Activated naive CD4-positive, alpha-beta T cell treated with anti-CD3 and anti-CD28 coated beads, Interleukin-2, amount 50 U/mL, for 72 hours (primary cell): ENCODE measurements at places on chromosomes 16 and 17. TPM values are rescaled to one million over a fixed set of nuclear protein-coding genes. Genes with fewer than 3 reads are reported as not detected.

DNA sequence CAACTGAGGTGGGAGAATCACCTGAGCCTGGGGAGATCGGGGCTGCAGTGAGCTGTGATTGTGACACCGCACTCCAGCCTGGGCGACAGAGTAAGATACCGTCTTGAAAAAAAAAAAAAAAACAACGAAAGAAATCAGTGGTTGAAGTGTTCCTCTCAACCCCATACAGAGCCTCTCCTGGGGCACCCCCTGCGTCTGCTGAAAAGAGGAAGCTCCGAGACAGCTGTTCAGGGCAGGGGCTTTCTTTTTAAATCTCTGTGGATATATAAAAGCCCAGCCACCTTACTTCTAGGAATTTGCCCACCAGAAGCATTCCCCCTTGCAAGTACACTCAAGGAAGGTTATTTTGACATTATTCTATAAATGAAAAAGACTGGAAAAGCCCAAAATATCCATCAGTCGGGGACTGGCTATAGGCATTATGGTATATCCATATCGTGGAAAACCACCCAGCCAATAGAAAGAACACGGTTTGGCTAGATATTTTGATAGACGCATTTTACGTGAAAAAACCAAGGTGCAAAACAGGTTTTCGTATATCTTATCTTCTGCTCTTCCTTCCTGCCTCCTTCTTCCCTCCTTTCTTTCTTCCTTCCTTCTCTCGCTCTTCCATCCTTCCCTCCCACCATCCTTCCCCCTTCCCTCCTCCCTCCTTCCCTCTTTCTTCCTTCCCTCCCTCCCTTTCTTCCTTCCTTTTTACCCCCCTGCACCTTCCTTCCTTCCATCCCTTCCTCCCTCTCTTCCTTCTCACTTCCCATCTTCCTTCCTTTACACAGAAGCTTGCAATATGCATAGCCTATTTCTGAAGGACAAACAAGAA is 9.2 kb upstream of the CCL22 start:
- DNase-seq = no peak

GRCh38 chr16:49749816-49750215 is 106.1 kb downstream of the ZNF423 start:
- no peak for DNase-seq

The PSMD11 gene
- 119 TPM for total RNA-seq

The STXBP4 gene
- 4.6 TPM for total RNA-seq

The OTOP2 gene
- not detected for total RNA-seq

The CCL4L2 gene
- total RNA-seq = 21.2 TPM

DNA sequence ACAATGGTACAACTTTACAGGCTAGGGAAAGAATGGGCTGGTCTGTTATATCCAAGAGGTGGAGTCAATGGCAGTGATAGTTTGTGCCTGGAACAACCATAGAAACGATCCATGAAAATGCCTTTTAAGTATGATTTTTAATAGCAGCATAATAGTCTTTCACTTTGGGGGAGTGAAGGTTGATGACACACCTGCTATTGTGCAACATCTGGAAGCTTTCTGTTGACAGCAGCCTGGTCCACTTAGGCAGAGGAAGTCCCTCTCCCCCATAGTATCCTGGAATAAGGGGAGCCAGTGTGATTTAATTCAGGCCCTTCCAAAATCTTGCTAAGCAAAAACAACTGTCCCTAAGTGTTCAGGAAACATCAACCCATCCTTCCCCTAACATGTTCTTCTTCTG is 56.3 kb upstream of the HS3ST4 start:
- DNase-seq = no peak

The FAM20A gene
- total RNA-seq = not detected

- DNase-seq = no peak
Measured at GRCh38 chr17:42111871-42112551, 503 bp downstream of the DHX58 start.

GRCh38 chr17:29591146-29591736 is 1.7 kb upstream of the ANKRD13B start:
- no peak for DNase-seq
